Activated naive CD8-positive, alpha-beta T cell treated with anti-CD3 and anti-CD28 coated beads, Interleukin-2, amount 50 U/mL, for 24 hours (primary cell): ENCODE measurements at places on chromosomes 1 and 21.

- DNase-seq, result peak; percentile 87
- H3K27me3 ChIP-seq, result peaks cover 2% of the 10 kb centered on the region
- H3K4me3 ChIP-seq, result peak overlapping the region; percentile 83
Observed at GRCh38 chr1:203289281-203289981, 15.9 kb upstream of the BTG2 start.

- no peak for DNase-seq
- H3K4me3 ChIP-seq, result no peak overlapping the region
- no peak overlapping the region for H3K27ac ChIP-seq
- no peaks in the 10 kb centered on the region for H3K36me3 ChIP-seq
- H3K4me1 ChIP-seq, result peaks cover 38% of the 10 kb centered on the region
Observed at GRCh38 chr1:171744986-171745385, 3.1 kb upstream of the VAMP4 start.

GRCh38 chr1:190399233-190399632 lies 78.4 kb downstream of the BRINP3 start:
- no peaks in the 10 kb centered on the region for H3K27me3 ChIP-seq
- no peak overlapping the region for H3K4me3 ChIP-seq
- no peak overlapping the region for H3K27ac ChIP-seq

GRCh38 chr21:36429947-36430546 lies 44.9 kb downstream of the CHAF1B start:
- peaks cover 1% of the 10 kb centered on the region for H3K36me3 ChIP-seq
- peaks cover 26% of the 10 kb centered on the region for H3K4me1 ChIP-seq
- peak overlapping the region; percentile 80 for H3K27ac ChIP-seq
- peaks cover 15% of the 10 kb centered on the region for H3K27me3 ChIP-seq

GRCh38 chr1:246506367-246506673 lies 759 bp downstream of the SMYD3 start:
- peak overlapping the region; percentile 88 for H3K4me3 ChIP-seq
- peak overlapping the region; percentile 74 for H3K27ac ChIP-seq
- H3K27me3 ChIP-seq, result no peaks in the 10 kb centered on the region
- peaks cover 8% of the 10 kb centered on the region for H3K36me3 ChIP-seq

DNA sequence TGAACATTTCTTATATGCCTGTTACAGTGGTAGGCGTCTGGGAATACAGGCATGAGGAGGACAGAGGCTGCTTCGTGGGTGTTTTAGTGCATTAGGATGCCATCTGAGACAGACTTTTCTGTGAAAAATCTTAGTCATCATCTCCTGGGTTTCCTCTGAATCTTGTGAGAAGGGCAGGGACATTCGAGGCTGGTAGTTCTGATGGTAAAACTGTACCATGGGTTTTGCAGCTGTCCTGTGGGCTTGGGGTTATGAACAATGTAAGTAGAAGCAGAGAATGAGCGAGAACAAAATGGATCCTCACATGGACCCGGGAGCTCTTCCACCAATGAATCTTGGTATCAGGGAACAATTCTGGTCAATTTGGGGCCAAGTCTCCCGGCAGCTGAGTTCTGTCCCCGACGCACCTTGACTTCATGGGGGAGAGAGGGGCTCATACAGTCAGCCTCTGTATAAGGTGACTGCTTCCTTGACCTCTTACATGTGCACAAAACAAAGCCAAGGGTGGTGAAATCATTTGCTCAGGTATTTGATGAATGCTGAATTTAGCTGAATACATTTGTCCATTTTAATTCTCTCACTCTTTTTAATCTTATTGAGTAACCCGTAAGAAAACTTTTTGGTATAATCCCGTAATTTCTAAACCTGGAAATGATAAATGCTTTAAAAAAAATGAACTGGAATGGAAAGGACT lies 63.6 kb upstream of the ERRFI1 start:
- peaks cover 29% of the 10 kb centered on the region for H3K4me1 ChIP-seq
- H3K4me3 ChIP-seq, result no peak overlapping the region
- H3K36me3 ChIP-seq, result no peaks in the 10 kb centered on the region
- H3K27me3 ChIP-seq, result peaks cover 18% of the 10 kb centered on the region

DNA sequence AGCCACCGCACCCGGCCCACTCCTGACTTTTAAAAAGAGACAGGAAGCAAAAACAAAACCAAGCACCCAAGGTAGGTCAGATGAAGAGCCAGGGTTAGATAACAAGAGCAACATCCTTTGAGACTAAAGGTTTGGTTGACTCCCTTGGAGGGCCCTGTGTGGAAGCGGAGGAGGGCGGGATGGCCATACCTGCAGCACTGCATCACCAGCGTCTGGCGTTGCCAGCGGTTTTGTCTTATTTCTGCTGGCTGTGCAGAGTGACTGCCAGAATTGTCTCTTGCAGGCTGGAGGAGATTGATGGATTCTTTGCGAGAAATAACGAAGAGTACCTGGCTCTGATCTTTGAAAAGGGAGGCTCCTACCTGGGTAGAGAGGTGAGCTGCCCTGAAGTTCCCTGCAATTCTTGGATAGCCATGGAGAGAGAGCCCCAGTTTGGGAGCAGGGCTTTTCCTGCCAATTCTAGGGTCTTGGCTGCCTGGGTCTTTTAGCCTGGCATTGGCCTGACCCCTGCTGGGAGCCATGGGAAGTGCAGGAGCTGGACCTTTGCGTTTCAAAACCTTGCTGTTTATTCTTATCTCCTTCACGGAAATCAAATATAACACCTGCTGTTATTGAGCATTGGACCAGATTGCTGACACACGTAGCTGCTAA lies 24.0 kb downstream of the QSOX1 start:
- H3K4me1 ChIP-seq, result no peaks in the 10 kb centered on the region
- DNase-seq, result peak; percentile 74
- no peaks in the 10 kb centered on the region for H3K36me3 ChIP-seq
- H3K27ac ChIP-seq, result no peak overlapping the region
- no peaks in the 10 kb centered on the region for H3K27me3 ChIP-seq
- no peak overlapping the region for H3K4me3 ChIP-seq

GRCh38 chr1:155218854-155219591 lies 10.5 kb downstream of the MTX1 start:
- no peaks in the 10 kb centered on the region for H3K36me3 ChIP-seq
- peak overlapping the region; percentile 15 for H3K4me3 ChIP-seq
- no peak for DNase-seq
- H3K27ac ChIP-seq, result peak overlapping the region; percentile 53
- no peaks in the 10 kb centered on the region for H3K27me3 ChIP-seq

- no peak for DNase-seq
- no peak overlapping the region for H3K27ac ChIP-seq
- H3K4me3 ChIP-seq, result no peak overlapping the region
- no peaks in the 10 kb centered on the region for H3K4me1 ChIP-seq
Observed at GRCh38 chr1:99216956-99217355, 47.3 kb upstream of the PLPPR4 start.

DNA sequence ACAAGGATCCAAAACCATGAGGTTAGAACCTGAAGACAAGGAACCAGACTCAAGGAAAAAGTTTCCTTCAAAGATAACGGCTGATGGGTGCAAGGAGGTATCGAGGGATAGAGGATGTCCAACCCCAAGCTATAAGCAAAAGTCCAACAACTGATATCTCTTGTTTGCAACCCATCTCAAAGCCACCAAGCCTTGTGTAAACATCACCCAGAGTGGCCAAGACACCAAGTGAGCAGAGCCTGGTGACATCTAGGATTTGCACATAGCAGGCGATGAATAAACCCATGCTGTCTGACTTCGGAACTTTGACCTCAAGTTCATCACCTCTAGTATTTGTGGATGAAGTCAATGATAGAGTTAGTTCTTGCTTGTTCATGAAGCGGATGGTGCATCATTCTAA lies 180.7 kb downstream of the ETS2 start:
- no peak for DNase-seq
- H3K27me3 ChIP-seq, result peaks cover 70% of the 10 kb centered on the region
- H3K4me1 ChIP-seq, result peaks cover 31% of the 10 kb centered on the region
- peak overlapping the region; percentile 88 for H3K27ac ChIP-seq

DNA sequence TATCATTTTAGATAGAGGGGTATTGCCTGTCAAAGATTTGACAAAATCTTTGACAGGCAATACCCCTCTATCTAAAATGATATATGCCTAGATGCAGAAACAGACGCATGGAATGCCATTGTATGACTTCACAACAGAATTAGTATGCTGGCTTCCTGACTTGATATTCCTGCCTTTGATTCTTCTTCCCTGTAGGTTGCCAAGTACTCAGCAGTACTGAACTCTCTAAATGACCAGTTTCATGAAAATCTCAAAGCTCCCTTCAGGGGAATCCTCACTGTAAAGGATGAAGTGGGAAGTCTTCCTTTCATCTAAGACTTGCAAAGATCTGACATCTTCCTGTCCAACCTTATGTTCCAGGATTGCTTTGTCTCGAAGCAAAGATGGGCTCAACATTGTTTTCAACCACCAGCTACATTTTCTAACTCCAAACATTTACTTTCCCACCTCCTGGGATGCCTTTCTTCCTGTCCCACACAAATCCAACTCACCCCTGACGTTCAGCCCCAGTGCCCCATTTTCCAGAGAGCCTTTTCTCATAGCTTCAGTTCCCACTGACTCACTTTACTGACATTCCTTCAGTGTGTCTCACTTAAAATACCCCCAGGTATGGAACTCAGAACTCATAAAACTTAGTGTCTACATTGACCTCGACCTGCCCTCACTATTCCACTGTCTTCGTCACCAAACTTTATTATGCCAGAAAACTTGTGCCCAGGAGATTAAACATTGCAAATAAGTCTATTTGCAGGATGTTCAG lies 67.3 kb upstream of the KCNJ6 start:
- no peak overlapping the region for H3K4me3 ChIP-seq
- H3K27ac ChIP-seq, result no peak overlapping the region
- H3K36me3 ChIP-seq, result no peaks in the 10 kb centered on the region
- H3K4me1 ChIP-seq, result no peaks in the 10 kb centered on the region

DNA sequence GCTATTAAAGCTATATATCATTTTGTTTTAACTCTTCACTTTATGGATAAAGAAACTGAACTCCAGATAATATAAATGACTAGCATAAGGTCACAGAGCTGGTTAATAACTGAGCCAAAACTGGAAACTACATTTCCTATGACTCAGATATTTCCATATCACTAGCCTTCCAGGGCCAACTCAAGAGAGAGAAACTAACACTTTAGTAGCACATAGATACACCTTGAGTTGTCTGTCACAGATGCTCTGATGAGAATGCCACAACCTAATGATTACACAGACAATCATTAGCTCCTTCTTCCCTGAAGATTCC lies 40.7 kb downstream of the NME7 start:
- no peaks in the 10 kb centered on the region for H3K27me3 ChIP-seq
- peaks cover 28% of the 10 kb centered on the region for H3K4me1 ChIP-seq
- peak overlapping the region; percentile 27 for H3K4me3 ChIP-seq
- peaks cover 27% of the 10 kb centered on the region for H3K36me3 ChIP-seq
- DNase-seq, result no peak
- H3K27ac ChIP-seq, result peak overlapping the region; percentile 44

DNA sequence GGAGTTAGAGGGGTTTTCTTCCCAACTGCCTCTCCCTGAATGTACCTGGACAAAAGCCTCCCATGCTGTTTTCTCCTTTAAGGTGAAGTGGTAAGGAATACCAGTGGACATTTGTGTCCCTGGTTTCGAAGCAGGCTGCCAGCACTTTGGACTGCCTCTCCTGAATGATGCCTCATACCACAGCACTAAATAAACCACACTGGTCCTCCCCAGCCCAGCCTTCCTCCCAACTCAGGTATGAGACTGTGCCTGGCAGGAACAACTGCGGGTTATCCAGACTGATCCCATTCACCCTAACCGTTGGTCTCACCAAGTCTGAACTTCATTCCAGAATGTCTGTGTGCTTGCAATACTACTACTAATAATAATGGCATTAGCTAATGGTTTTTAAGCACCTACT lies 9.3 kb downstream of the COQ8A start:
- H3K36me3 ChIP-seq, result peaks cover 6% of the 10 kb centered on the region
- no peaks in the 10 kb centered on the region for H3K27me3 ChIP-seq
- H3K4me3 ChIP-seq, result no peak overlapping the region
- no peak overlapping the region for H3K27ac ChIP-seq
- H3K4me1 ChIP-seq, result peaks cover 18% of the 10 kb centered on the region
- no peak for DNase-seq

DNA sequence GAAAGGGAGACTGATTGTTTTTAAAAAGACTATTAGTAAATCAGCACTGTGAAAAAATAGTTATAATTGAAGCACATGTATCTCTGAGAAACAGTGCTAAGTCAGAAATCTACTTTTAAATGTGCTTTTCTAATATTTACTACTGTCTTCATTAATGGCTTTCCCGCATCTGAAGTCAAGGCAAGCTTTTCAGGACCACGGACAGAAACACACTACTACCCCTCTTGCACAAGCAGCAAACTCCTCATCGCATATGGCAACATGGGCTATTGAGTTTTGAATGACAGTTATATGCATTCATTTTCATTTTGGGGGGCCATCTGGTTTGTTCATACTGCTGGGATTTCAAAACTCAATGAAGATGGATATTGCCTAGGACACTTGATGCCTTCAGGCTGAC lies 433.4 kb upstream of the CAMK1G start:
- no peaks in the 10 kb centered on the region for H3K4me1 ChIP-seq
- H3K27ac ChIP-seq, result no peak overlapping the region
- no peak for DNase-seq
- no peak overlapping the region for H3K4me3 ChIP-seq
- H3K27me3 ChIP-seq, result no peaks in the 10 kb centered on the region

GRCh38 chr1:154403261-154403943 lies 1.7 kb upstream of the IL6R start:
- no peaks in the 10 kb centered on the region for H3K36me3 ChIP-seq
- DNase-seq, result no peak
- peaks cover 2% of the 10 kb centered on the region for H3K27me3 ChIP-seq
- no peak overlapping the region for H3K27ac ChIP-seq
- H3K4me3 ChIP-seq, result no peak overlapping the region

DNA sequence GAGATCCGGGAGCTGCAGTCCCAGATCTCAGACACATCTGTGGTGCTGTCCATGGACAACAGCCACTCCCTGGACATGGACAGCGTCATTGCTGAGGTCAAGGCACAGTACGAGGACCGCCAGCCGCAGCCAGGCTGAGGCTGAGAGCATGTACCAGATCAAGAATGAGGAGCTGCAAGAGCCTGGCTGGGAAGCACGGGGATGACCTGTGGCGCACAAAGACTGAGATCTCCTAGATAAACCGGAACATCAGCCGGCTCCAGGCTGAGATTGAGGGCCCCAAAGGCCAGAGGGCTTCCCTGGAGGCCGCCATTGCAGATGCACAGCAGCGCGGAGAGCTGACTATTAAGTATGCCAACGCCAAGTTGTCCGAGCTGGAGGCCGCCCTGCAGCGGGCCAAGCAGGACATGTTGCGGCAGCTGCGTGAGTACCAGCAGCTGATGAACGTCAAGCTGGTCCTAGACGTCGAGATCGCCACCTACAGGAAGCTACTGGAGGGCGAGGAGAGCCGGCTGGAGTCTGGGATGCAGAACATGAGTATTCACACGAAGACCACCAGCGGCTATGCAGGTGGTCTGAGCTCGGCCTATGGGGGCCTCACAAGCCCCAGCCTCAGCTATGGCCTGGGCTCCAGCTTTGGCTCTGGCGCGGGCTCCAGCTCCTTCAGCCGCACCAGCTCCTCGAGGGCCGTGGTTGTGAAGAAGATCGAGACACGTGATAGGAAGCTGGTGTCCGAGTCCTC lies 25.5 kb downstream of the ETV3L start:
- H3K27me3 ChIP-seq, result peaks cover 37% of the 10 kb centered on the region
- DNase-seq, result peak; percentile 48
